ENCODE measurements at places on chromosomes 16 and 17.
A peak's percentile ranks its signal among the peaks of the same experiment; 100 is the strongest.

- no peak for DNase-seq
Observed at GRCh38 chr17:33628500-33629346, 335.6 kb upstream of the ASIC2 start.

GRCh38 chr16:404971-405486, 3.3 kb downstream of the DECR2 start:
- no peak for DNase-seq

DNA sequence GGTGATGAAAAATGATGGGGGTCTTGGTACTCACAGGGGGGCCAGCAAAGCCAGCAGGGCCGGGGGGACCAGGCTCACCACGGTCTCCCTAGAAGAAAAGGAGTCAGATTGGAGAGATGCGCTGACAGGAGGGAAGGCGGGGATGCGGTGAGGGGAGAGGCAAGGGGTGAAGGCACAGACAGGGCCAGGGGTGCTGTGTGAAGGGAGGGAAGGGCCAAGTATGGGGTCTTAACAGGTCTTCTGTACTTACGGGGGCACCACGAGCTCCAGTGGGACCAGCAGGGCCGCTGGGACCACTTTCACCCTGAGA, 11.2 kb downstream of the COL1A1 start:
- no peak for DNase-seq

GRCh38 chr17:45342306-45342705, 25.5 kb upstream of the MAP3K14 start:
- DNase-seq, result no peak

DNA sequence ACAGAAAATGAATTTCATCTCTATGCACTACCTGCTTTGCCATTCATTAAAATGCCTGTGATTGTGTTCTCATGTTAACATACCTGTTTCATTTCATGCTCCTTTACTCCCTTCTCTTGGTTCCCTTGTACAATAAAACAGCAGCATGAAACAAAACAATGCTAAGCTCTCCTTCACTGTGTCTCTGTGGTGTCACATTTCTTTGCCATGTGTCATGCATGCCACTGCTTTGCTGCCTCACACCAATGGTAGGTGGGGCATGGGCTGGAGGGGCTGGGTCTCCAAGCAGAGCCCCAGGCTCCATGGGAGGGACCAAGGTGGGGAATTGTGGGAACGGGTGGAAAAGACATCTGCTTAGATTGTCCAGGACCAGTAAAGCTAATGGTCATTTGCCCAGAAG, 83.6 kb downstream of the RGS9 start:
- no peak for DNase-seq

- no peak for DNase-seq
Observed at GRCh38 chr17:79587945-79588344, 22.9 kb downstream of the RBFOX3 start.

DNA sequence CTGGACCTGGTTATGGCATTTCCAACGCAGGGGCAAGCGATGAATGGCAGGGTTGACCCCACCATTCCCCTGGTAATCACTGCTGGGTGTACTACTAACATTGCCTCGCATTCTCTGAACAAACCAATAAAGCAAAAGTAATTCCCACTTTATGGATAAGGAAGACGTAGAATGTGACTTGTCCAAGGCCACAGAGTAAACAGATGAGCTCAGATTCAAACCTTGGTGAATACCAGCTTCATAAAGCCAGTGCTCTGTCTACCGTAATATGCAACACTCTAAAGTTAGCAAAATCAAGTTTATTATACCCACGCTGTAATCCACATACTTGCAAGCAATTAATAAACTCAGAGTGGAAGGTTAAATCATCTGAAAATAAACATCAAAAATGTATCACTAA, 59.6 kb downstream of the ANKFY1 start:
- no peak for DNase-seq

- no peak for DNase-seq
Observed at GRCh38 chr17:80379348-80379747, 35.6 kb upstream of the ENDOV start.

DNA sequence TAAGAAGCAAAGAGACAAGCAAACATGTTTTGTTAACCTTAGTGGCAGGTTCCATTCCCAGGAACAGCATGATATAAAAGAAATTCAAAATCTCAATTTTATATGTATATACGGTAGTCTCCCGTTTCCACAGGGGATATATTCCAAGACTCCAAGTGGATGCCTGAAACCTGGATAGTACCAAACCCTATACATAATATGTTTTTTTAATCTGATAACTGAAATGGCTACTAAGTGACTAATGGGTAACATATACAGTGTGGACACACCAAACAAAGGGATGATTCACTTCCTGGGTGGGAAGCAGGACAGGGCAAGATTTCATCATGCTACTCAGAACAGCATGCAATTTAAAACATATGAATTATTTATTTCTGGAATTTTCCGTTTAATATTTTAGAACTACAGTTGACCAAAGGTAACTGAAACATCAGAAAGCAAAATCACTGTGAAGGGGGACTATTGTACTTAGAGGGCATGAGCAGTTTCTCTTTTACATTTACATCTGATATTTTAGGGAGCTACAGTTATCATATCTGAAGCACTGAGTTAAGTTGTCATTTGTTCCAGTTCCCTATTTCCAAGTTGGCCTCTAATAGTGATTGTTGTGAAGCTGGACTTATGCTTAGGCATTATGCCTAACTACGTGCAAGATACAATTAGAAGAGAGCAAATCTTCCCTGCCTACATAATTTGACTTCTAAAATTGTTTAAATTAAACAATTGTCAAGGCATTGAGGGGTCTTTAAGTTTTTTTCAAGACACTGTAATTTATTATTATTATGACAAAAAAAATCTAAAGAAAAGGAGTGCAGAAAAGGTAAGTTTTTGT, 34.1 kb upstream of the ABCA6 start:
- peak; percentile 52 for DNase-seq

GRCh38 chr17:77228816-77229215, 88.0 kb downstream of the SEC14L1 start:
- no peak for DNase-seq

DNA sequence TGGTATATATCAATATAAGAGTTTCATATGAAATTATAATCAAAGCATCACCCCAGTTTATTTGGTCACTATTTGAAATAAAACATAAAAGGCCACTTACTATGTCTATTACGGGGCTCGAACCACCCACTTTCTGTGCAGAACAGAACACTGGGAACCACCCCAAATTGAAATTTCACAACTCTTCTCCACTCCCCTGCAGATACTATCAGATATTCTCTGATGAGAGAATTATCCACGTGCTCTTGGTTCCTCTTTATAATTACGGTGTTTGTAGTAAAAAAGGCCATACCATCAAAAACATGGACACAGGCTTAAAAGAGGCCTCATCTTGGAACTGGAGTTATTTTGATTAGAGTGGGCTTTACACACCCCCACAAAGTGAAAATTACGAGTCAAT, 82.8 kb downstream of the WDR59 start:
- DNase-seq, result no peak

DNA sequence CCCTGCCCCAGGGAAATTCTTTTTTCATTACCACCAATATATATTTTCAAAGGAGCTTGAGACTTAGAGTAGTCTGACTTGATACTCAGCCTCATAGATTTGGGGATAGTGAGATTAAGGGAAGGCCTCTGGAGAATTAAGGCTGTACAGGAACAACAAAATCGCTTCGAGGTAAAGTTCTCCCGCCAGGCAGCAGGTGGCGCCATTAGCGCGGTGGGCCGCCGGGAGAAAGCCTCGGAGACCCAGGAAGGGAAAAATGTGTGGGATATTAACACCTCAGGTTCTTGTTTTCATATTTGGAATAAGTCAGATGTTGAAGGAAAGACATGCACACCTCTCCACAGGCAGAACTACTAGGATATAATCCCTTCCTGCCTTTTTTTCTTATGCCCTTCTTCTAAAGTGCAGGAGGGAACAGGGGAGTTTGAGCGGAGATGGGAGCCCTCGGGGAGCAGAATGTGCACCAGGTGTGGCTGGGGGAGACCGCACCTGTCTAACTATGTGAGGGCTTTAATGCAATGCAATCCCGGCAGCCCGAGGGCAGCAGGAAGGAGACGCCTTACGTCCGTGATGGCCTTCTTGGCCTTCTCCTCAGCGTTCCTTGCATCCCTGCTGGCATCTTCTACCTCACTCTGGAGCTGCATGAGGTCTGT, 25.9 kb downstream of the MYH3 start:
- no peak for DNase-seq

GRCh38 chr16:10609402-10609774, 29.0 kb upstream of the EMP2 start:
- peak; percentile 22 for DNase-seq

DNA sequence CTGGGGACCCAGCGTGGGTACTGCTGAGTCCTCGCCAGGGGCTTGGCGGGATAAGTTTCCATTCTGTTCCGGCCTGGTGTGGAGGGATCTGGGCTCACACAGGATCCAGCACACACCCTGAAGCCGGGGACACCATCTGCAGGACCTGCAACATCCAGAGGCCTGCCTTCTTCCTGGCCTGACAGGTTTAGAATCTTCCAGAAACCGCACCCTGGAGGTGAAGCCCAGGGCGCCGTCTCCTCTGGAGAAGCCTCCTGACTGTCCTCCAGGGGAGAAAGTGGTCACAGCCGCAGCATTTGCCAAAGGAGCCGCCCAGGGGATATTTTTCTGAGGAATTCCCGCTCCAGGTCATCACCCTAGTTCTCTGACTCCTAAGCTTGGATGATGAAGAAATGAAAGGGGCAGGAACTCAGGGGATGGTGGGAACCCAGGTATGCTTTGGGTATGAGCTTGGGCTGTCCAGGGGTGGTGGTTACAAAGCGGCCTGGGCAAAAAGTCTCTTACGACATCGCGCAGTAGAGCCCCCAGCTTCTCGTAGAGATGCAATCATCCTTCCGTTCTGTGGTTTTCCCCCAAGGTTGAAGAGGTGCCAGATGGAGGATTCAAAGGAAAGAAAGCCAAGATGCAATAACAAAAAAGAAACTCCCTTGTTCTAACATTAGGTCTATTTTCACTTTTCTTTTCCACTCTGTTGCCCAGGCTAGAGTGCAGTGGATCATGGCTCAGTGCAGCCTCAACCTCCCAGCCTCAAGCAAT, 9.1 kb upstream of the CRISPLD2 start:
- DNase-seq, result no peak

DNA sequence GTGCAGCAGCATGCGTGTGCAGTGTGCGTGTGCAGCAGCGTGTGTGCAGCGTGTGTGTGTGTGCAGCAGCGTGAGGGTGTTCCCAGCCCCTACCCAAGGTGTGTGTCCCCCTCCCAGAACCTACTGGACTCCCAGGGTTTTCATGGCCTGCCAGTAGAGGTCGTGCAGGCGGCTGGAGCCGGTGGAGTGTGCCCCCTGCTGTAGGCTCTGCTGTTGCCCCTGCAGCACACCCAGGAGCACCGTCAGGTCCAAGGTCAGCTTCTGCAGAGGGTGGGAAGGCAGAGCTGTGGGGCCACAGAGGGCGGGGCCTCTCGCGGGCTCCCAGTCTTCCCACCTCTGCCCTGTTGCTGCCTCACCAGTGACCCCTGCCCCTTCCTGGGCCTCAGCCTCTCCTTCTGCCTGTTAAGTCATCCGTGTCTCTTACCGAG, 14.9 kb downstream of the MYBBP1A start:
- no peak for DNase-seq

Measured in HFF-Myc (cell line).